Stimulated activated CD8-positive, alpha-beta memory T cell treated with anti-CD3 and anti-CD28 coated beads, Interleukin-12 subunit alpha, Interleukin-12 subunit beta, amount 100 ng/mL, for 4 hours (primary cell): ENCODE measurements at places on chromosomes 6 and 20.

DNA sequence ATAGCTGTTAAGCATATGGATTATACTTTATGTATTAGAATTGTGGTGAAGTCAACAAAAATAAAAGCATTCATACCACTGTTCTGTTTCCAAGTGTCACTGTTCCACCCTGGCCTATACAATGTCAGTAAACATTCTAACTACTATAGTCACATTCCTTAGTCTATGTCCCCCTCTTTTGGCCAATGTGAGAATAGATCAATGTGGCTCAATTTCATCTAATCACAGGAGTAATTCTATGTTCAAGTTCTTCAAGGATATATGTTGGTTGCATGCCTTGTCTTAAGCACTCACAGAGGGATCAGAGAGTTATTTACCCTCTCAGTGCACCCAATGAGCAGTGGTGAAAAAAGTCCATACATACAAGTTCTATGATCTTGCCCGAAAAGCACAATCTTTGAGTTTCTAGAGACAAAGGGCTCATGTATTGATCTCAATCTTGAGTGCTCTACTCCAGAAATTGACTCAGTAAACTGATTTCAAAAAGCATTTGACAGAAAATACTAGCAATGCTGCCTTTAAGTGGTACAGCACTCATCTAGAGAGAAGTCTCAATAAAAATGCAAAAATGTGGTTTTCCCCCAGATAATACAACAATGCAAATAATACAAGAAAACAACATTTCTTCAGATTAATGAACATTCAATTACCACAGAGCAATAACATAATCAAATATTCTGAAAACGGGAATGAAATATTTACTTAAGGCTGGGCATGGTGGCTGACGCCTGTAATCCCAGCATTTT lies 16.5 kb downstream of the SMLR1 start:
- no peak for DNase-seq

DNA sequence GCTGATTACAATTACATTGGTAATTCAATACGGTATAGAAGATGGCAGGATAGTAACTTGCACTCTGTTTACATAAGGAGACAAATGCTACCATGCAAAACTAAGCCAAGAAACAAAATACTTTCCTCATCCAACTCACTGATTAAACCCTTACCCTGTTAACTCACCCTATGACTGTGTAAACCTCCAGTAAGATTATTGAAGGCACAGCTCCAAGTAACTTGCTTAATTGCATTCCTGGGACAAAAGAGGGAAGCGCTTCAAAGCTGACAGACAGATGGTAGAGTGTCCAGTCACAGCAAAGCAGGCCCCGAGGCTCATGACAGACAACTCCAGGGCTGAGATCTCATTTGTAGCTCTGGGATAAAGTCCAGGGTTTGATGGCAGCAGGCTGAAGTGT lies 6.9 kb upstream of the KIF16B start:
- no peak for DNase-seq

GRCh38 chr6:44139351-44139743 lies 12.0 kb downstream of the TMEM63B start:
- DNase-seq: no peak

DNA sequence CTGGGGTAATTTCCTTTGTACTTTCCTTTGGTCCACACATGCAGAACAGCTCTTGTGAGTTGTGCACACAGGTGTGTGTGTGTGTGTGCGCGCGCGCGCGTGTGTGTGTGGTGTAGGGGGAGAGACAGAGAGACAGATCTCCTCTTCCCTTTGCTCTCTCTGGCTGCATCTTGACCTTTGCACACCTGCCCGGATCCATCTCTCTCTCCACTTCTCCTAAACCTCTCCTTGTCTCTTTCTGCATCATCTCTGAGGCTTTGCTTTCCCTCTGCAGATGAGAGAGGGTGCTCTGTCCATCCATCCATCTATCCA lies 67.0 kb downstream of the SRC start:
- no peak for DNase-seq
